NCI-H2171 (cell line): ENCODE measurements at places on chromosomes 4 and X.

GRCh38 chr4:7831858-7832730 lies 107.6 kb downstream of the AFAP1 start:
- DNase-seq, result no peak

GRCh38 chr4:113639326-113639725 lies 122.2 kb downstream of the CAMK2D start:
- DNase-seq, result no peak

DNA sequence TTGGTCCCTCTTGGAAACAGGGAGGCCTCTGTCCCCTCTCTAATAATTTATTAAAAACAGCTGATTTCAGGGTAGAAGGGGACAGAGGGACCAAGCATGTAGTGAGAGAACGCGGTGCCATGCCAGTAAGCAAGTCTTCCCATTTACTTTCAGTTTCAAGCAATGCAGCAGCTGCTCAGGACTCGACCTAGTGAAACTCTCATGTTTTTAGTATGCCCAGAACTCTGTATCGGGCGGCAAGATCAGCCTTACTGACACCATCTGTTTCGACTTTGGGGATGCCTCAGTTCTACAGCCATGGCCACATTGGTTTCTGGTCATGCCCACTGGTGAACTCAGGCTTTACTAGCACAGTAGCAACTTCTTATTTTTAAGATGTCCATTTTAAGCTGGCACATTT lies 40.6 kb downstream of the ZNF81 start:
- no peak for DNase-seq

DNA sequence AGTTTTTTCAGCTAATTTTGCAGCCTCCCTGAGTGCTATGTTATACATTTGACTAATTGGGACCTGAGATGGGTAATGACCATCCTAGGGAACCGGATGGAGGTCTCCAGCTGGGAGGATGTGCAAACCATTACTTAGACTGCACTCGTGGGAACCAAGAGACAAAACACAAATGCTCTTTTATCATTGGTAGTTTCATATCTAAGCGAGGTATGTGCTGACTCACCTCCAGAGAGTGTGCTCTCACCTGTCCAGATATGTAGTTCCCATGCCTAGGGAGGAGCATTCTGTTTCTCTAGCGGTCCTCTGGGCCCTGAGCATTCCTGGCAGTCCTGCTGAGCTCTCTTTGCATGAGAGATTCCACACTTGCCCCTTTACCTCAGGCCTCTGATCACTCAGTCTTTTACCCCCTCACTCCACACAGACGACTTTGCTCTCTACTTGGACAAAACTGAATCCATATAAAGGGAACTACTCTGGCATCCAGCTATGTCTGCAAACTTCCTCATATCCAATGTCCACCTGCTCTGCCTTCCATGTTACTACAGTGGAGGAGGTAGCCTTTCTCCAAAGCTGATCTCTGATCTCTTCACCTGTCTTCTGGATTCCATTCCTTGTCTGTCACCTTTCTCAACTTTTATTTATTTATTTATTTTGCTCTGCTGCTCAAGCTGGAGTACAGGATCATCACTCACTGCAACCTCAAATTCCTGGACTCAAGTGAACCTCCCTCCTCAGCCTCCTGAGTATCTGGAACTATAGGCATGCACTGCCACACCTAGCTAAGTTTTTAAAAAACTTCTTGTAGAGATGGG lies 88.4 kb downstream of the LRP2BP start:
- no peak for DNase-seq

DNA sequence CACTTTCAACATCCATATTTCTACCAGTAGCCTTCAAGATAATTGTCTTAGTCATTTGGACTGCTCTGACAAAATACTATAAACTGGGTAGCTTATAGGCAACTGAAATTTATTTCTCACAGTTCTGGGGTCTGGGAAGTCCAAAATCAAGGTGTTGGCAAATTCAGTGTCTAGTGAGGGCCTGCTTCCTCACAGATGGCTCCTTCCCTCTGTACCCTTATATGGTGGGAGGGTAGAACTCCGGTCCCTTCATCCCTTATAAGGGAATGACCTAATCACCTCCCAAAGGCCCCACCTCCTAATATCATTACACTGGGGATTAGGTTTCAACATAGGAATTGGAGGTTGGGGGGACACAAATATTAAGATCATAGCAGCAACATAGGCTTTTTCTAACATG lies 7.4 kb upstream of the TBC1D25 start:
- no peak for DNase-seq

DNA sequence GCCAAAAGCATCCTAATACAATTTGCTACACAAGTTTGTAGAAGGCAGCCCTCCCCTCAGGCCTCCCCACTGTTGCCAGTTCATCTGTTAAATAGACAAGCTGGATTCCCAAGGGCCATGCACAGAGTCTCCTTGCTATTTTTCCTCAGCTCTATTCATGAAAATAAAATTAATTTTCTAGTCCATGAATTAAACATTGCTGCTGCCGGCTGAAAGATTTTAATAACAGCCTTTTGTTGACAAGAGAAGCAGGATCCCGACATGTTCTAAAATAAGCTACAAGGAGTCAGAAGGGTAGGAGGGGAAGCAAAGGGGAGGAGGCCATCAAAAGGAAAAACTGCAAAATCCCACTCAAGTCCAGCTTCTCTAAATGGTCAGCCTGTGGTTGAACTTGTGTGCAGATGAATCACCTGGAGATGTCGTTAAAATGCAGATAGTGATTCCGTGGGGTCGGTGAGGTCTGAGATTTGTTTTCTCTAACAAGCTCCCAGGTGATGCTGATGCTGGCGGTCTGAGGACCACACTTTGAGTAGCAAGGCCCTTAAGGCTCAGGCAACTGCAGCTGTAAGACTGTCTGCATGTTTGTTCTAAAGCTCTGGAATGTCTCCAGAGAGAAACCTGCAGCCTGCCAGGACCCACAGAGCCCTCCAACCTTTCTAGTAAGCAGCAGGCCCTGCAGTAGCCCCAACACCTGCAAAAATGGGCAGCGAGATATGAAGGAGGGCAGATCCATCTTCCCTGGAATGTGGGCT lies 9.4 kb downstream of the SCD5 start:
- no peak for DNase-seq

DNA sequence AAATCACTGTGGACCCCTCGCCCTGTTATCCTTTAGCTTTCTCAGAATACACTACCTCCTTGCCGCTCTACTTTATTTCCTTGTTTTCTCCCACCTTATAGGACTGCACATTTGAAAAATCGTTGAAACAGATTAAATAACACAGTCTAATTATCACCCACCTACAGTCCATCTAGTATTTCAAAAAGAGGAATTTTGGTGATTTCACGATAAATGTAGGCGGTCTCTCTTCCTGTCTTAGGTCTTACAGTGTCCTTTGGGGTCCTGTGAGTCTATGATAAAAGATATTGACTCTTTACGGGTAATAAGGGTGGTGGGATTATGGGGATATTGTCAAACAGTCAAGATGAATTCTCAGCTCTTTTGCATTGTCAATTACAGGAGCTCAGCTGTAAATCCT lies 2.4 kb upstream of the TBL1X start:
- DNase-seq, result no peak

DNA sequence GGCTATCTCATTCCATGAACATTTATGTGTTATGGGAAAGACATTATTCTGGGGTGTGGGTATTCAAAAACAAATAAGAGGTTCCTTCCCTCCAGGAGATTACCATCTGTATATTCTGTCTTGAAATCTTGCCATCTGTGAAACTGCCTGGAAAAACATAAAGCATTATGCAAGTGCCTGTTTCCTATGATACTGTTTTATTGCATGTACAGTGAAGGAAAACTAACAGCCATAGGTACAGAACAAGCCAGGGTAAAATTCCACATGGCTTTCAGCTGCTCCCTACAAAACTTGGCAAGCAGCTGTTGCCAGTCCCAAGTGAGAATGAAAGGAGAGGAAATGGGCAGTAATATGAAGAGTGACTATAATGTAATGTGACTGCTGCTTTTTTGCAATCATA lies 136.0 kb downstream of the GUCY2F start:
- no peak for DNase-seq

DNA sequence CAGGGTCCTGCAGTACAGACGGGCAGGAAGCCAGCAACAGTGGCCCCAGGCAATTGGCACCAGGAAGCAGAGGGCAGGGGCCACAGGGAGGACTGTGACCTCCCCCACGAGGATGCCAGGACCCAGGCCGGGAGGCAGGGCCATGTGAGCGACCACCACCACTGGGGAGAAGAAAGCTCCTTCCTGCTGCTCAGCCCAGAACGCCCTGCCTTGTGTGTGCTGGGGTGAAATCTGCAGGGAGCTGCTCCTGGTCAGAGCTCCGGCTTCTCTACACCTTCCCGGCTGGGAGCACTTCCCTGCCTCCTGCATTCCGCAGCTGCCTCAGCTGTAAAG lies 100.4 kb downstream of the HMX1 start:
- DNase-seq, result no peak

DNA sequence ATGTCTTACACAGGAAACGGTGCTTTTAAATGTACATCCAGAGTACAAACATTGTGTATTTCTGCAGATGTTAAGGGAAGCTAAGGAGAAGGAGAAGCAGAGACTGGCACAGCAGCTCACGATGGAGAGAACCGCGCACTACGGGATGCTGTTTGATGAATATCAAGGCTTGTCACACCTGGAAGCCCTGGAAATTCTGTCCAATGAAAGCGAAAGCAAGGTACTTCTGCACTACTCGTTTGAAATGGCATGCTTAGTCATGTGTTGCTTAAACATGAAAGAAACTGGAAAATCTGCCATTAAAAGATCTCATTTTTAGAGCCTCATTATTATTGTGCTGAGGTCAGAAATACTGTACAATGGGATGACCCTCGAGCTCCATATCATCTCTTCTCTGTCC lies 47.2 kb downstream of the FAM114A1 start:
- no peak for DNase-seq

- no peak for DNase-seq
Measured at GRCh38 chrX:69948276-69948797, 101.4 kb downstream of the AWAT2 start.

GRCh38 chrX:45505214-45505613 lies 304.5 kb upstream of the DIPK2B start:
- no peak for DNase-seq

DNA sequence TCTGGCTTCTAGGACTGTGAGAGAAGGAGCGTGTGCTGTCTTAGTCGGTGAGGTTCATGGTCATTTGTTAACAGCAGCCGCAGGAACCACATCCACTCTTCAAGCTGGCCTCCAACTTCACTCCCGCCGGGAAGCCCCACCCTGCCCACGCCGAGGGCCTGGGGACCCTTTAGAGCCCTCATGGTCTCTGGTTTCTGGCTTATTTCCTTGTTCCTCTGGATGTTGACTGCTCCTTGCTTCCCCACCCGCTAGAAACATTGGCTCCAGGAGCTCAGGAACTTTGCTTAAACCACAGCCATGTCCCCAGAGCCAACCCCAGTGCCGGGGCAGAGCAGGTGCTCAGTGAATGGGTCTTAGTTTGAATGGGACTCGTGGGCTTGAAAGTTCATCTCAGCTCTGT lies 40.8 kb downstream of the HTRA3 start:
- DNase-seq, result no peak

- DNase-seq, result no peak
Measured at GRCh38 chr4:128353791-128354190, 66.2 kb upstream of the PGRMC2 start.

DNA sequence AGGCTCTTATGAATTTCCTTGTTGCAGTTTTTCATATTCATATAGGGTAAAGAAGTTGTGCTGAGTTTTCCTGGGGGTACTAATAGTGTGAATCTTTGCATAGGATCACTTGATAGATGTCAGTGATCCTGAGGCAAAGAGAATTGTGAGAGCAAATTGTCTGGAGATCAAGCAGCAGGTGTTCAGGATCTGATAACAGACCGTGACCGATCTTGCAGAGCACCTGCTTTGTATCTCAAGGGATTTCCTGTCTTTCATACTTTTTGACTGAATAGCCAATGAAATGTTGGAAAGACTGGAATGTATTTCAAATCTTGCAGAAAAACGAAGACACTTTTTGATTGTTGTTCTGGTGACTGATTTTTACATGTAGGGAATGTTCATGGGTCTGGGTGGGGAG lies 914.5 kb downstream of the STIM2 start:
- no peak for DNase-seq

GRCh38 chr4:113849771-113850170 lies 88.2 kb upstream of the CAMK2D start:
- DNase-seq, result no peak

DNA sequence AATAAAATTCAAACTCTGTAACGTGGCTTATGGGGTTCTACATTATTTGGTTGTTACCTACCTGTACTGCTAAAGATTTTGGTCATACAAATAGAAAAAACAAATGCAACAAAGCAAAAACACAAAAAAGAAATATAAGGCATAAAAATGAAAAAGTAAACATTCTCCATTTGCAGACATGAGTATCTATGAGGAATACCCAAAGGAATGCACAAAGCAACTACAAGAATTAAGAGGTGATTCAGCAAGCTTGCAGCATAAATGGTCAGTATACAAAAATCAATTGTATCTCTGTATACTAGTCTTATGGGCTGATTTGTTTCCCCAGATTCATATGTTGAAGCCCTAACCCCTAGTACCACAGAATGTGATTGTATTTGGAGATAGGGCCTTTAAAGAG lies 3.6 kb upstream of the PDE5A start:
- no peak for DNase-seq

DNA sequence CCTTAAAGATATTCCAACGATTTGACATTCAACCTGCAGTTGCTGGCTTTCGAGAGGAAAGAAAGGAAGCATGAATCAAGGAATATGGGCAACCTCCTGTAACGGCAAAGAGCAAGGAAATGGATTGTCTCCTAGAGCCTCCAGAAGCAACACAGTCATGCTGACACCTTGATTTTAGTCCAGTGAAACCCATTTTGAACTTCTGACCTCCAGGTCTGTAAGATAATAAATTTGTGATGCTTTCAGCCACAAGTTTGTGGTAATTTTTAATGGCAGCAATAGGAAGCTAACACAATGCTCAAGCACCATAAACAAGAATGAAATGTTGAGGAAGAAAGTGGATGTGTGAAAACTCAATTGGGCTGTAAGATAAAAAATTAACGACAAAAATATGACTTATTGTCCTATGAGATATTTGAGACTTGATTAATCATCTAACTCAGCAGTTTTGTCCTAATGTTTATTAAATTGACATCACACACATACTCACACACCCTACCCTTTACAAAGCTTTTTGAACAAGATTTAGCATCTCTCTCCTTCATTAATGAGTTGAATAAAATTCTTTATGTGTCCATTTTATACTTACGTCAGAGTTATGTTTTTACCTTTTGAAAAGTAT lies 857.2 kb upstream of the INTU start:
- no peak for DNase-seq

GRCh38 chr4:17058536-17058915 lies 160.1 kb upstream of the LDB2 start:
- no peak for DNase-seq

DNA sequence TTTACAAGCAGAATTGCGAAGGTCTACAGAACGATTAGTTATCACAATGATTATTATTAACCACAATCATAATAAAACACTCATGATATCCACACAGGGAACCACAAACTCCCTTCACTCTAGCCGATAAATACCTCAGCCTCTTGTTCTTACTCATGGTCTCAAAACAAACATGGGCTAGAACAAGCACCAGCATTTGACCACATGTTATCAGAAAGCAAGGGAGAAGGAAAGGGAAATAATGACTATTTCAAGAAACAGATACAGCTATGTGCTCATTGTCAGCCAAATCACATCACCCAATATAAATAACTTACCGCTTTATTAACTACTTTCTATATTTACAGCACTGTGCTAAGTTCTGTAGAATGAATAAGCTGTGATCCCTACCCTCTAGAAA lies 663.2 kb upstream of the HTR2C start:
- no peak for DNase-seq
